ENCODE measurements at places on chromosomes 3 and 15.

DNA sequence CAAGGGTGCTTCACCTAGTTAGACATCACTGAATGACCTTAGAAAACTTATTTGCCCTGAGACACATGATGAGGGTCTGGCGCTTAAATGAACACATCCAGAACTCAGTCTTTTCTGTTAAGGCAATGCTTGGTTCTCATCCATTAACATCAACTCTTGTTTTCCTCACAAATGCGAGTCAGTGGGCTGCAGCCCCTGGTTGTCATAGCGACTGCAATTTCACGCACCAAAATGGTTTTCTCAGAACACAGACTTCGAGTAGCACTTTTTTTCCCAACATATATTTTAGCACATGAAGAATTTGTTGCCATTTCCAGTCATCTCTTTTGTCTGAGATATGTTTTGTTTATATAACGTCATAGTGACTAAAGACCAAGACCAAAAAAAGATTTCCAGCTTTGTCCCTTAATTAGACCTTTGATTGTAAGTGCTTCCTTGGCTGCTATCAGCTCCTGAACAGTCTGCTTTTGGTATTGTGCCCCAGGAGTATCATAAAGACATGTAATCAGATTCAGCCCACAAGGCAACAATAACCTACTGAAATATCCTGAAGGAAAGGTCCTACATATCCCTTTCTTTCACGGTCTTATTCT lies 68.5 kb downstream of the GPR176 start:
- DNase-seq, result no peak

- peak; percentile 46 for DNase-seq
These were observed 54.5 kb upstream of the GOLGA6B start for GRCh38 chr15:72599855-72600464.

DNA sequence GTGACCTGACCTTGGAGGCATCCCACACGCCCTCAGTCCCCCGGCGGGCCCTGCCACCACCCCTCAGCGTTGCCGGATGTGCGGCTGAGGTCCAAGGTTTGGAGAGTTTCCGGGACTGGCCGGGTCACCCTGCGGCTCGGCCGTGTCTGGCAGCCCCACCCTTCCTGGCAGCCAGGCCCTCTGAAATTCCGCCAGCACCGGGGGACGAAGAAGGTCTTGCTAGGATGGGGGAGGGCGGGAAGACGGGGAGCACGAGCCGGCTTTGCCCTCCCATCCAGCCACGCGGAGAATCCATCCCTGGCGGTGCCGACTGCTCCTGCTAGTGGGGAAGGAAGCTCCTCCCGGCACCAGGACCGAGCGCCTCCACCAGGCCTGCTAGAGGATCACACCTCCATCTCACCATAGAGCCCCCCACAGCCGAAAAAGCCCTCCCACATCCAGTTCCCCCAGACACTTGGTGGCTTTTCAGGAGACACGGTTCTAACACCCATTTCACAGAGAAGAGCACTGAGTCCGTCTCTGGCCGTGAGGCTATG lies 81.5 kb downstream of the CPN2 start:
- no peak for DNase-seq

- no peak for DNase-seq
These were observed 70.5 kb upstream of the EPHB3 start for GRCh38 chr3:184491011-184491576.

- no peak for DNase-seq
These were observed at the start of gene ST8SIA2 for GRCh38 chr15:92393071-92393979. ST8SIA2 (plus strand) TSS chr15:92393881; CDS start chr15:92394065, 184 bp downstream.

DNA sequence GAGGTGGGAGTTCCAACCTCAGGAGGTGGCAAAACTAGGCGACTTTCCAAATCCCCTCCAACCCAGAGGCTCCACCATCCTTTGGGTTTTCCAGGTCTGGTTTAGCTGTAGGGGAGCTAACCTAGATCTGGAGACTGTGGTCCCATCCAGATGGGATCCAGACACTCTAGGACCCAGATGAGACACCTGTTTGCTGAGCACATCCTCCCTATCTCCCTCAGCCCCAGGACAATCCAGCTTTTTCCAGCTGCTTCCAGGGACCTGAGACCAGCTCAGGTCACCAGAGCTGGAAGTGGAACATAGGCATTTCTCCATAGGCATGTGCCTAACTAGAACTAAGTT lies 18.2 kb downstream of the CRTAP start:
- DNase-seq, result no peak

- no peak for DNase-seq
These were observed 4.6 kb downstream of the LSG1 start for GRCh38 chr3:194667363-194667762.

- no peak for DNase-seq
These were observed 179.9 kb downstream of the FMN1 start for GRCh38 chr15:33014586-33014985.

DNA sequence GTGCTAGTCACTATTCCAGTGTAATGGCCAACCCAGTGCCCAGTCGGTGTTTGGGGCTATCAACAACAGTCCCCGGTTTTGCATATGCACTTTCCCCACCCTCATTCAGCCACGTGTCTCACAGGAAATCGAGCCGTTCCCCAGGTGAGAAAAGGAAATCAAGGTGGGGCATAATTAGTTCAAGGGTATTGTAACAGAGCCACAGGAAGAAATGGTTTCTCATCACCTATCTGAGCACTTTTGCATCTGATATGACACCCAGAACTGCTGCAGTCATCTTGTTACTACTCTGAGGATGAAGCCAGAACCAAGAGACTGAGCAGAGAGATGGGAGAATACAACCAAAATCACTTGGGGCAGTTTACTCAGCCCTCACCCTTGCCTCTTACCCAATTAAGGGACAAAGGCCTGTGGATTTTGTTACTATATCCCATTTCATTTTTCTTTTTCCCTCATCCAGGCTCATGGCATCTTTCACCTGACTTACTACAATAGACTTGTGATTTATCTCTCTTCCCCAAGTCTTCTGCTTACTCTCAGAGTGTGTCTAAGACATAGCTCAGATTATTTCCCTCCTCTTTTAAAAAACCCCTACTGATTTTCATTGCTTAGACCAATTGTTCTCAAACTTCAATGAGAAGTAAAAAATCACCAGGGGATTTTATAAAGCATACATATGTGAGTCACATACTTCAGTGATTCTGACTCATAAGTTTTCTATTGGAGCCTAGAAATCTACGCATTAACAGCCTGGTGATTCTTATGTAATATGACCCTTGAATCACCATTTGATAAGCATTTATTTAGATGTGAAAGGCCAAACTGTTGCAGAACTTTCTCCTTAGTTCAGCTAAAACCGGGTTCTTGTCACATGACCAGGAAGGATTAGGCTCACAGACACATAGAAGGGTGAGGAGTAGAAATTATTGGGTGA lies 40.5 kb downstream of the TRAT1 start:
- DNase-seq, result no peak

- DNase-seq, result peak; percentile 73
These were observed 283.9 kb downstream of the RORA start for GRCh38 chr15:60945196-60945595.

GRCh38 chr3:78481050-78481449 lies 1286.7 kb downstream of the ROBO1 start:
- DNase-seq, result no peak

GRCh38 chr3:112476346-112476745 lies 22.9 kb downstream of the BTLA start:
- DNase-seq, result no peak

DNA sequence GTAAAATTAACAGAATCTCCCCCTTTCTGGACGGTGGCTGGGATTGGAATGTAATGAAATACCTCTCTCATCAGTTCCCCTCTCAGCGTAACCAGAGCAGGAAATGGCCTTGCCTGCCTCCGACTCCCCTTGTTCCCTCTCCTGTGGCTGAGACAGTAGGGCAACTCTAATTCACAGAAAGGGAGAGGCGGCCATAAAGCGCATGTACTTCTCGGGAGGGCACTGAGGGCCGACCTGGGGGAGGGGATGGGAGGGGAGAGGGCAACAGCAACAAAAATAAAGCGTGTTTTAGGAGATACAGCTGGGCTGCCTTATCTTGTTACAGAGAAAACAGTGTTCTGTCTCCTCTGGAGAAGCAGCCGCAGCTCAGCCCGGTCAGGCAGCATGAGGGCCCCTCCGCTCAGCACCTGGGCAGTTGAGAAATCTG lies 783.3 kb upstream of the ARRDC4 start:
- DNase-seq, result no peak

- DNase-seq, result no peak
These were observed 42.6 kb upstream of the RGMA start for GRCh38 chr15:93131485-93132095.

DNA sequence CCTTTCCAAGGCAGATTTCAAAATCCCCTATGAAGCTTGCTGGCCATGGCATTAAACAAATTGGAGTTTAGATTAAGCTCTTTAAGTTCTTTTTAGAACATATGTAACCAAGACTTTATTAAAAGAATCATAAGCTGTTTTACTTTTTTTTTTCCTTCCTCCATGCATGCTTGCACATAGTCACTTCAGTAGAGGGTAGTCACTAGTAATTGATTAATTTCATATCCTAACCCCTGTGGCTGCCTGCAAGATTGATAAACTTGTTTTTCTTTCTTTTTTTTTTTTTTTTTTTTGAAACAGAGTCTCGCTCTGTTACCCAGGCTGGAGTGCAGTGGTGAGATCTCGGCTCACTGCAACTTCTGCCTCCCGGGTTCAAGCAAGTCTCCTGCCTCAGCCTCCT lies 33.3 kb upstream of the ZKSCAN7 start:
- no peak for DNase-seq

DNA sequence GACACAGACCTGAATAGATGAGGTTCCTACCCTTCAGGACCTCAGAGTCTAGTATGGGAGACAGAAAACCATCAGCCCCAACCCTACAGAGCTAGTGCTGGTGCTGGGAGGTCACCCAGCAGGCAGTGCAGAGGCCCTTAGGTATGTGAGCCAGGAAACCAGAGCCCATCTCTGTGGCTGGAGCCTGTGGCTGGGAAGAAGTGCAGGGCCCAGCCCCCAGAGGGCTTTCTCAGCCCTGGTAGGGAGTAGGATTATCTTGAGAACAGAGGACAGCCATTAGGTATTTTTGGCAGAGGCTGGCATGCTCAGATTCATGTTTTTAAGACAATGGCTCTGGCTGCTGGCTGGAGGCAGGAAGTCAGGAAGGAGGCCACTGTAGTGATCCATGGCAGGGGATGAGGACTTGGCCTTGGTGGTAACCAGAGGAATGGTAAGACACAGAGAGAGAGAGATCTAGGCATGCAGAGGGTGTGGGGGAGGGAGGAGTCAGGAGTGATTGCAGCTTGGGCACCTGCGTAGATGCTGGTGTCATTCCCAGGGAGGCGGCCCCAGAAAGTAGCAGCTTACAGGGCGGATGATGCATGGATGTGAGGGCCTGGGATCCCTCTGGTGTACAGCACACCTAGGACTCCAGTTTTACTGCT lies 220.9 kb upstream of the EIF1B start:
- no peak for DNase-seq

- DNase-seq, result no peak
These were observed 144.6 kb upstream of the RASGRP1 start for GRCh38 chr15:38709196-38709595.

GRCh38 chr3:35322070-35322469 lies 317.3 kb upstream of the ARPP21 start:
- DNase-seq, result no peak

All from pons (tissue), 1 donor.